ENCODE measurements at places on chromosomes 7 and 10. TPM values are rescaled to one million over a fixed set of nuclear protein-coding genes. Genes with fewer than 3 reads are reported as not detected.

GRCh38 chr10:89183571-89183970 lies 23.5 kb downstream of the CH25H start:
- no peak for DNase-seq

- DNase-seq = no peak
Measured at GRCh38 chr7:92517631-92518030, 10.7 kb downstream of the PEX1 start.

DNA sequence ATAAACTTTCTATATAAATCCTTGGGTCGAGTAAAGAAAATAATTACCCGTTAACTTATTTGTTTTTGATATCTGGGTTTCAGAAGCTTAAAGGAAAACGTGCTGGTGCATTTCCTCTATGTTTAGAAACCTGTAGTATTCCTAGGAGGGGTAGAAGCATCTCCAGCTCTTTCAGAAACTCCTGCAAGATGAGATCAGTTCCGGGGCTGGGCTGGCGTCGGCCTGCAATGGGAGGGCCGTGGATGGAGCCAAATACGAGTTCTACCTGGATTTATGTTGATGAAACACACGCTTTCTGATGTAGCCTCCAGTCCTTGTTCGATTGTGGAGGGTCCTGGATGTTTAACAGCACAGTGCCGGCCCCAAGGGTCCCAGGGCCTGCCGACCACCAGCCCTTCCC lies 35.8 kb upstream of the DIP2C start:
- DNase-seq = no peak

DNA sequence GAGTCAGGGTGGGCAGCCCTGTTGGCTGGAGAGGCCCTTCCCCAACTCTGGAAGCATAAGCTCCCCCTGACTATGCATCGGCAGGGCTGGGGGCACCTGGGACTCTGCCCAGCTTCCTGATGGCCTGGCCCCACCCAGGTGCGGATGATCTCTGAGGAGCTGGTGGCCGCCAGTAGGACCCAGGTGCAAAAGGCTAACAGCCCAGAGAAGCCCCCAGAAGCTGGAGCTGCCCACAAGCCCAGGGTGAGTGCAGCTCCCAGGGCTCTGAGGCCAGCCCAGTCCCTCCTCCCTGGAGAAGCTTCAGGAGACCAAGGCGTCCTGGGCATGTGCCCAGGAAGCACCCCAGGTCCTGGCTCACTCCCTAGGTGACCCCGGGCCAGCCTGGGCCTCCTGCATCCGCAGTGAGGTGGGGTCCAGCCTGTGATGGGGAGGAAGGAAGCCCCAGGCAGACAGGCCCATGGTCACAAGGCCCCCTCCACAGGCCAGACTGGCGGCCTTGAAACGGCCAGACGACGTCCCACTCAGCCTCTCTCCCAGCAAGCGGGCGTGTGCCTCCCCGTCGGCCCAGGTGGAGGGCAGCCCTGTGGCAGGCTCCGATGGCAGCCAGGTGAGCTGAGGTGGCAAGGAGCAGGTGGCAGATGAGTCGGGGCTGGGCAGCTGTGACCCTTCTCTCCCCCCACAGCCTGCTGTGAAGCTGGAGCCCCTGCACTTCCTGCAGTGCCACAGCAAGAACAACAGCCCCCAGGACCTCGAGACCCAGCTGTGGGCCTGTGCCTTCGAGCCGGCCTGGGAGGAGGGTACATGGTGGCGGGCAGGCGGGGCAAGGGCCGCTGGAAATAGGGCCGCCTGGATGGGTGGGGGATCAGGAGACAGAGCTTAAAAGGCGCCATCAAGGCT lies 3.0 kb downstream of the LRWD1 start:
- DNase-seq = no peak

DNA sequence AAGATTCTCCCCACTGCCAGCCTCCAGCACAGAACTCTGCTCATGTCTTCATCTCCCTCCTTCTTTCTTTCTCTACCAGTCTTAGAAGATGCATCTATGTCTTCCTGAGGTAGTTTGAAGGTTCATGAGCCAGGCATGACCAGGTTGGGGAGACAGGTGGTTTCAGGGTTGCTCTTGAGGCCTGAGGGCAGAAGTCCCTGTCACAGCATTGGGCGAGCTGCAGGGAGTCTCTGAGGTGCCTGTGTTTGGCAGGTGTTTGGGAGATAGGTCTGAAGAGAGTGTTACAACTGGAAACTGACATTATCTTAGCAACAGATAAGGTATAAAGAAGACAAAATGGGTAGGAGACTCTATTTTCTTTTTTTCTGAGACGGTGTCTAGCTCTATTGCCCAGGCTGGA lies 18.7 kb downstream of the PRSS2 start:
- DNase-seq = no peak

GRCh38 chr10:104340111-104340526 lies 1.9 kb upstream of the ITPRIP start:
- DNase-seq = no peak

DNA sequence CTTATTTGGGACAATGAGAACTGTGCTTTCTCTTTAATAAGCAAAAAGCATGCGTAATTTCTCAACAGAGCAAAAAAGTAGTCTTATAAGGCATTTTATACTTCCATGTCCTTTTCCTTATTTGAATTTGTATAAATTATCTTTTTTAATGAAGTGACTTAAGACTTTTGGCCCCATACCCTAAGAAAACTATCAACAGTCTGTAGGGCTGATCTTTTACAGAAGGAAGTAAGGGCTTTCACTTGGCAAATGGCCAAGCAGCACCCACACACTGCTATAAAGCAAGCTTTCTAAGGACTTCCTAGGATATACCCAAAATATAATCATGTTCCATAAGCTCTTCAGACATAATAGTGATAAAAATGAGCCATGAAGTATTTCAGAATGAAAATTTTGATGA lies 3.4 kb downstream of the CRPPA start:
- DNase-seq = no peak

DNA sequence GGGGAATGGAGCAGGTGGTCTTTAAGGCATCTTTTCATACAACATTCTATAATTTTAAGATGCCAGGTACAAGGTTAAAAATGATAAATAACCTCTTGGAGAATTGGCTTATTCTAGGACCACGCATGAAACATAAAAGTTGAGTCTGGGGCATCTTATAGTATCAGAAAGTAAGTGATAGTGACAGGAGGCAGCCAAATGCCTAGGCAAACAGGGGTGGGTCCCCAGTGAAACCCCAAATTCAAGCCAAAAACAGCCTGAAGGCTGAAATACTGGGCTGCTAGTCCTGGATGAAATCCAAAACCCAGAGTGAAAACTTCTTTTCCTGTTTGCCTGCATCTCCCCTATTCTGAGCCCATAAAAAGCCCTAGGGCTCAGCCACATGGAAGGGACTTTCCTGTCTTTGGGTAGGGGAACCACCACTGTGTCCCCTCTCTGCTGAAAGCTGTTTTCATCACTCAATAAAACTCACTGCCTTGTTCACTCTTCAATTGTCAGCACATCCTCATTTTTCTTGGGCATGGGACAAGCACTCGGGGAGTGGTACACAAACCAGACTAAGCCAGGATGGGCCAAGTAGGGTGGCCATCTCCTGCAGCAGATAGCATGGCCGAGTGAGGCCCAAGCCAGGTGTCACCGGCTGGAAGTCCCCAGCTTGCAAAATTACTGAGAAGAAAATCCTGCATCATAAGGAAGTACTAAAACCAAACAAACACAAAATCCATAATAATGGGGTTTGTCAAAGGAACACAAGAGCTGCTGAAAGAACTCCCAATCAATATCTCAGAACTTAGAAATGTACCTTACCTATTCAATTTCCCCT lies 241.6 kb upstream of the GALNT17 start:
- DNase-seq = no peak

- DNase-seq = peak; percentile 25
Measured at GRCh38 chr10:127836176-127836575, 56.6 kb downstream of the CLRN3 start.

GRCh38 chr7:77954773-77955555 lies 156.4 kb downstream of the PHTF2 start:
- DNase-seq = no peak

DNA sequence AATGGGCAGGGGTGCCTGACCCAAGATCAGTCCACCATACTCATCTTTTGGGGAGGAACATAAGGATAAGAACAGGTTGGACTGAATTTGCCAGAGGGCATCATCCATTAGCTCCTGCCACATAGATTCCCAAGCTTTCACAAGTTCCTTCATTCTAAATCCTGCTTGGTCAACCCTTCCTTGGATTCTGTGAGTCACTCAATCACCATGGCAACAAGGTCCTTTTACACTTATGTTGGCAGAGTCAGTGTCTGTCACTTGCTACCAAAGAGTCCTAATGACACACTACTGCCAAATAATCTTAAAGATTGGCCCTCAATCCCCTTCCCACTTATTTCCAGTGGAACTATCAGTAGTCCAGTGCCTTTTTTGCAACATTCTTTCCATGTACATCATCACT lies 5.0 kb upstream of the LGI1 start:
- no peak for DNase-seq

DNA sequence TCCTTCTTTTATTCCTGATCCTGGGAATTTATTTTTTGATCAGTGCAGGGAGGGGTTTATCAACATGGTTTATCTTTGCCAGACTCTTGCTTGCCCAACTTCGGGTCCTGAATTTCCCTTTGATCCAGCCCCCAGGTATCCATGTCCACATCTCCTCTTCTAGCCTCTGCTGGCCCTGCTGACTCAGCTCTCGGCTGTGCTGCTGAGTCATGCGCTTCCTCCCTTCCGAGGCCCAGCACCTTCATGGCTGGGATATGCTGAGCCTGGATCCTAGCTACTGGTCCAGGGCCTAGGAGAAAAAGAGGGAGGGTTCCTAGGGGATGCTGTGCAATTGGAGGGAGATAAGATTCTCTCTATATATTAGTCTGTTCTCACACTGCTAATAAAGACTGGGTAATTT lies 380.7 kb upstream of the SHH start:
- no peak for DNase-seq

DNA sequence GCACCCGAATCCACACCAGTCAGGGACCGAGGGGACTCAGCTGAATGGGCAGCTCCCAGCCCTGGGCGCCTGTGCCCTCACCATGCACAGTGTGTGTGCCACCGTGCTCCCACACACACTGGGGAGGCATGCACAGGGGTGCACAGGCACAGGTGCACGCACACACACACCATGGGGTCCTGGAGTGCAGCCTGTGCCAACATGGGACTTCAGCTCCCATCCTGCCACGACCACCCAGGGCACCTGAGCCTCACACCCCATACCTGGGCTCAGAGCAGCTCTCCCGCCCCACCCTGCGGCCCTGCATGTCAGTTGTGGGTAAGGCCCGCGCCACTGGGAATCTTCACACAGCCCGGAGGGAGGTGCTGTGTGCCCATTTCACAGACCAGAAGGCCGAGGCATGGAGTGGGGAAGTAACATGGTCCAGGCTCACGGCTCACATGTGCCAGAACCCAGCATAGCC lies 8.0 kb downstream of the ELFN1 start:
- DNase-seq = peak; percentile 70

- peak; percentile 82 for DNase-seq
Measured at GRCh38 chr10:132574783-132575319, 37.3 kb downstream of the INPP5A start.

DNA sequence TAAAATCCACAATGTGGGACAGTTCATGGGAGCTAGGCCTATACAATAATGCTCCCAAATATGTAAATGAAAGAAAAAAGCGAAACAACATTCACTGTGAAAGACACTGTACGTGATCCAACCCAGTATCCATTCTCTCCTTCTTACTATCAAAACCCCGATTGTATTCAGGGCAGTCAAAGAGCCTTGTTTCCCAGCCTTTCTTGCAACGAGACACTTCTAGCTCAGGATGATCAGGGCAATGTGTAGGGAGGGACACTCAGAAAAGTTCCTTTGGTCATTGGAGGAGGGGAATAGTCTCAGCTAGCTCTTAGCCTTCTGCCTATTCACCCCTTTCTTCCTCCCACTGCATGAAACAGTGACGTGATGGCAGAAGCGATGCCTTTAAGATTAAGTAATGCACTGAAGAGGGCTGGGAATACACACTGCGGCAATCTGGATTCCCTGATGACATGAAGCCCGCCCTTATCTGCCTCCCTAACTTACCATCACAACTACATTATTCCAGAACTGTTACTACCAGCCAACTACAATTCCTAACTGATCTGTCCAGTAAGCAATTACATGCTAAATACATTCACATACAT lies 27.3 kb downstream of the UBE2H start:
- no peak for DNase-seq

DNA sequence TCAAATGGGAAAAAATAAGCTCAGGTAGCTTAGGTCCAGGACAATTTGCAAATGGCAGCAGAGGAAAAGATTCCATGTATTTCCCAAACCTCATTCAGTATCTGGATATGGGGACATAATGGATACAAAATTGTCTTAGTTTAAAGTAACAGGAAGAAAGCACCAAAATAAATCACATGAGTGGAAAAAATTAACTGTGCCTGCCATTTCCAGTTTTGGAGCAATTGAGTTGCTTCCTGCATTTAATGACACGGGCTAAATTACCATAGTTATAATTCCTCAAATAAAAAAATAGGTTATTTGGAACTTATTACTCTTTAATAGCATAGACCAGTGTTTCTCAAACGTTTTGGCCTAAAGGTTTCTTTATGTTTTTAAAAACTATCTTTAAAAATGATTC lies 6.3 kb upstream of the STAMBPL1 start:
- DNase-seq = no peak

DNA sequence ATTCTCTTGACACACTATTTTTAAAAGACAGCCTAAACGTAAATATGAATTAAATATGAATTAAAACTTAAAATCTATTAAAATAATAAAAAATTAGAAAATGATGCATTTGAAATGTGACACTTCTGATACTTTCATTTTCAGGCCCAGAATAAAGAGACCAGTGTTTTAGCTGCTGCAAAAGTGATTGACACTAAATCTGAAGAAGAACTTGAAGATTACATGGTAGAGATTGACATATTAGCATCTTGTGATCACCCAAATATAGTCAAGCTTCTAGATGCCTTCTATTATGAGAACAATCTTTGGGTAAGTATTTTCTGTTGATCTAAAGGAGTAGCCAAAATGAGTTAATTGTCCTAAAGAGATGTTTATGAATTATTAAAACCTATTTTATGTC lies 23.6 kb downstream of the SLK start:
- DNase-seq = no peak

The COL17A1 gene
- 841 TPM for total RNA-seq

The TUBAL3 gene
- total RNA-seq = not detected

The PTN gene
- 0.34 TPM for total RNA-seq

The SERPINE1 gene
- 9.4 TPM for total RNA-seq

The NPTX2 gene
- 4.2 TPM for total RNA-seq

The PHKG1 gene
- 3.7 TPM for total RNA-seq

The CYP2W1 gene
- total RNA-seq = 20.4 TPM

The ANKRD2 gene
- 5.5 TPM for total RNA-seq

The CYP3A7 gene
- not detected for total RNA-seq
